ENCODE measurements at places on chromosomes 16 and 17. TPM values are rescaled to one million over a fixed set of nuclear protein-coding genes. Genes with fewer than 3 reads are reported as not detected.
A peak's percentile ranks its signal among the peaks of the same experiment; 100 is the strongest.

DNA sequence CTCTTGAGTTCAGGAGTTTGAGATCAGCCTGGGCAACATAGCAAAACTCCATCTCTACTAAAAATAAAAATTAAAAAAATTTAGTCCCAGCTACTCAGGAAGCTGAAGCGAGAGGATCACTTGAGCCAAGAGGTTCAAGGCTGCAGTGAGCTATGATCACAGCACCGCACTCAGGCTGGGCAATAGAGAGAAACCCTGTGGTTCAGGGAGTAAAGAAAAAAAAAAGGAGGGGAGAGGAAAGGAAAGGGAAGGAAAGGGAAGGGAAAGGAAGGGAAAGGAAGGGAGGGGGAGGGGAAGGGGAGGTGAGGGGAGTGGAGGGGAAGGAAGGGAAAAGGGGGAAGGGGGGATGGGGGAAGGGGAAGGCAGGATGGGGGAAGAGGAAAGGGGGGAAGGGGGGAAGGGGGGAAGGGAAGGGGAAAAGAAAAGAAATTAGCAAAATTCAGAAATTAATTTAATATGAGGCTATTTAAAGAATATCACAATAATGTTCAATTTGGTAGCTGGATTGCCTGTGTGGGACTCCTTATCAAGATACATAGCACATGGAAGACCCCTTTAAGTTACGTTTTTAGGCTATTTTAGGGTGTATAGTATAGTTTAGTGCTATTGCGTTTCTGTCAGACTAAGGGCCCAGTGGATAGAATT, 424.3 kb downstream of the CDH8 start:
- DNase-seq: no peak

DNA sequence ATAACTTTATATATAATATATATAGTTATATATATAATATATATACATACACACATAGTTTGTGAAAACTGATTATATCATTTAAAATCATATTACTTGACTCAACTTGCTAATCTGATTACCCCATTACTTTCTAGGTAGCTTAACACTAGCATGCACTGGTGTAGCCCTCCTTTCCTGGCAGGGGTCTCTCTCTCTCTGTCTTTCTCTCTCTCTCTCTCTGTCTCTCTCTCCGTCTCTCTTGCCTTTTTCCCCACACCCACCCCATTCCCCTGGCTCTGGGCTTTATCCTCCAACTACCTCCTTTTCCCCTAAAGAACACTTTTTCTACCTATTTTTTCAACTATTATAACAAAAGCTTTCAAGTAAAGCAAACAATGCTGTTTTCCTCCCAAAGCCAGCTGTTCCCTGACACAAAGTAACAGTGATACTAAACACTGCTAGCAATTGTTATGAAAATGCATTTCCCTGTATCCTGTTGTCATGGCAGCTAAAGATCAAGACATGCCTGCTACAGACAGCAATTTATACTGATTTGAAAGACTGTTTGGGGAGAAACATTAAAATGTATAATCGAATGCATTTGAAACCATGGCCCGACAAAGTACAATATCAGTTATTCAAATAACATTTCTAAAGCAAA, 89.4 kb downstream of the CHD9NB start:
- no peak for DNase-seq

DNA sequence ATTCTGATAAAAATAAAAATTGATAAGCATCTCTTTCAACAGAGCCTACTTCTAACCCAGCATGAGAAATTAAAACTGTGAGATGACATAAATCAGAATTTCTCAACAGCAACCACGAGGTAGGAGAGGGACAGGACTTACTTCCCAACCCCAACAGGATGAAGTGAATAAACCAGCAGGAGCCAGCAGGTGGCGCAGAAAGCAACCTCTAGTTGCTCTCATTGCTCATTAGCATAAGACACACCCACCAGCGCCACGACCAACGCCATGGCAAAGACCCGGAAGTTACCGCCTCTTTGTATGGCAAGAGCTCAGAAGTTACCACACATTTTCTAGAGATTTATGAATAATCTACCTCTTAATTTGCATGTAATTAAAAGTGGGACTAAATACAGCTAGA, 189.4 kb upstream of the CDH8 start:
- peak; percentile 97 for DNase-seq

ITGAL gene
- not detected for total RNA-seq

GRCh38 chr16:61887903-61888302, 148.3 kb downstream of the CDH8 start:
- peak; percentile 45 for DNase-seq

PIK3R6 gene
- not detected for total RNA-seq

- DNase-seq: no peak
Observed at GRCh38 chr17:48433896-48434295, 3.9 kb upstream of the SKAP1 start.

CLDN6 gene
- total RNA-seq: 0.21 TPM

DNA sequence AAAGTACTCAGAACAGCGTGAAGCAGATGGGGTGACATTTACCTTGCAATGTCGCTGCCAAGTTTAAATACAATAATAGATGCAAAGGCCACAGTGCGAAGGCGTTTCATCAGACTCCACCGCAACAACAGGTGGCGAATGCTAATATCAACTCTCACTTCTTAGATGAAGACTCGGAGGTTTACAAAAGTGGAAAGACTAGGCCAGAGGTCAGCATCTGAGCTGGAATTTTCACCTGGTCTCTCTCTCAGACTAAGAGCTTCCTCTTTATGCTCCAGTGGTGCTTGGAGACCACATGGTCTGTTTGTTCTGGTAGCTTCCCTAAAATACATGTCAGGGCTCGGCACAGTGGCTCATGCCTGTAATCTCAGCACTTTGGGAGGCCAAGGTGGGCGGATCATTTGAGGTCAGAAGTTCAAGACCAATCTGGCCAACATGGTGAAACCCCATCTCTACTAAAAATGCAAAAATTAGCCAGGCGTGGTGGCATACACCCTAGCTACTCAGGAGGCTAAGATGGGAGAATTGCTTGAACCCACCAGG, 169.1 kb downstream of the XYLT1 start:
- DNase-seq: no peak

- DNase-seq: no peak
Observed at GRCh38 chr17:49637050-49637449, 40.8 kb downstream of the SPOP start.

DNA sequence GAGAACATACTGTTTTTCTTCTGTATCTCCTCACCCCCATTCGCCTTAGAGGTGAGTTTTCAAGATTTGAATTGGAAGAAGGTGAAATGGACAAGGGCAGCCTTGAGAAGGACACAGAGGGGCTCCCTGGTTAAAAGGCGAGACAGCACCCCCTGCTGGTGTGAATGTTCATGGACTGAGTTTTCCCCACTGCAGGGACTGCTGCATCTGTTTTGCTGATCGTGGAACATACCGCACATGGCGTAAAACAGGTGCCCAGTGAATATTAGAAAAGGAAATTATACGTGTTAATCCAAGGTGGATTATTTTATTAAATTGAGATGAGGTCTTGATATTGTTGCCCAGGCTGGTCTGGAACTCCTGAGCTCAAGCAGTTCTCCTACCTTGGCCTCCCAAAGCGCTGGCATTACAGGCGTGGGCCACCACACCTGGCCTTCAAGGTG, 54.5 kb downstream of the NDE1 start:
- peak; percentile 64 for DNase-seq

KRTAP16-1 gene
- not detected for total RNA-seq

CTRB1 gene
- not detected for total RNA-seq

All from A673 (cell line).